ENCODE measurements at places on chromosomes 5 and 9. TPM values are rescaled to one million over a fixed set of nuclear protein-coding genes. Genes with fewer than 3 reads are reported as not detected.

Gene SCGB3A1
- total RNA-seq: not detected

Gene FOXD4L6
- under 0.01 TPM for total RNA-seq

Gene GNAQ
- total RNA-seq: 50.5 TPM

Gene NR5A1
- total RNA-seq: not detected

Gene PCDHB6
- not detected for total RNA-seq

Gene ACSL6
- total RNA-seq: 0.14 TPM
